Fibroblast of the aortic adventitia (primary cell): ENCODE measurements at places on chromosomes 1 and 21.

DNA sequence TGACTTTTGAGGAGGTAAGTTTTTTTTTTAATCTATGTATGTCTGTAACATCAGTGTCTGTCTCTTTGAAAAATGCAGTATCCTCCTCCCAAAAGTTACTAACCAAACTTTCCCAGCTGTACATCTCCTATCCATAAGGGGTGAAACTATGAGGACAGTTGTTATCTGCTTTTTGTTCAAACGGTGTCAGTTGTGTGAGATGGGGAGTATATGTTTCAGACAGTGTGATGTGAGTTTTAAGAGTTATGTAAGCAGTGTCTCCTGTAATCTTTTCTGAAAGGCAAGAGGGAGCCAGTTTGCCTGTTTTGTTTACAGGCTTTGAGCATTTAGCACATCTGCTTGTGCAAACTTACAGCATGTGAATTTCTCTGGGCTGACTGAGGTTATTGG, 34.8 kb upstream of the CACYBP start:
- peak; percentile 21 for DNase-seq

- DNase-seq: no peak
Measured at GRCh38 chr1:80008934-80009333, 1002.4 kb upstream of the ADGRL4 start.

GRCh38 chr1:57839067-57839466, 415.2 kb upstream of the DAB1 start:
- DNase-seq: peak; percentile 26

DNA sequence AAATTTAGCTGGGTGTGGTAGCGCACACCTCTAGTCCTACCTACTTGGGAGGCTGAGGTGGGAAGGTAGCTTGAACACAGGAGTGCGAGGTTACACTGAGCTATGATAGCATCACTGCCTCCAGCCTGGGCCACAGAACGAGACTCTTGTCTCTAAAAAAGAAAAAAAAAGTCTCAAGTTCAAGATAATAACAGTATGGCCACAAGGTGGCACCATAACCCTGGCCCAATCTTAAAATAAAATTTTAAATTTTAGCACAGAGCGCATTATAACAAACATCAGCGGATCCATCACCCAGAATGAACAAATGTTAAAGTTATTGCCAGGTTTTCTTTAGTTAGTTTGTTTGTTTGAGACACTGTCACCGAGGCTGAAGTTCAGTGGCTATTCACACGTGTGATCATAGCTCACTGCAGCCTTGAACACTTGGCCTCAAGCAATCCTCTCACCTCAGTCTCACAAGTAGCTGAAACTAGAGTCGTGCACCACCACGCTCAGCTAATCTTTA, 2.9 kb upstream of the HTR6 start:
- DNase-seq: peak; percentile 79

DNA sequence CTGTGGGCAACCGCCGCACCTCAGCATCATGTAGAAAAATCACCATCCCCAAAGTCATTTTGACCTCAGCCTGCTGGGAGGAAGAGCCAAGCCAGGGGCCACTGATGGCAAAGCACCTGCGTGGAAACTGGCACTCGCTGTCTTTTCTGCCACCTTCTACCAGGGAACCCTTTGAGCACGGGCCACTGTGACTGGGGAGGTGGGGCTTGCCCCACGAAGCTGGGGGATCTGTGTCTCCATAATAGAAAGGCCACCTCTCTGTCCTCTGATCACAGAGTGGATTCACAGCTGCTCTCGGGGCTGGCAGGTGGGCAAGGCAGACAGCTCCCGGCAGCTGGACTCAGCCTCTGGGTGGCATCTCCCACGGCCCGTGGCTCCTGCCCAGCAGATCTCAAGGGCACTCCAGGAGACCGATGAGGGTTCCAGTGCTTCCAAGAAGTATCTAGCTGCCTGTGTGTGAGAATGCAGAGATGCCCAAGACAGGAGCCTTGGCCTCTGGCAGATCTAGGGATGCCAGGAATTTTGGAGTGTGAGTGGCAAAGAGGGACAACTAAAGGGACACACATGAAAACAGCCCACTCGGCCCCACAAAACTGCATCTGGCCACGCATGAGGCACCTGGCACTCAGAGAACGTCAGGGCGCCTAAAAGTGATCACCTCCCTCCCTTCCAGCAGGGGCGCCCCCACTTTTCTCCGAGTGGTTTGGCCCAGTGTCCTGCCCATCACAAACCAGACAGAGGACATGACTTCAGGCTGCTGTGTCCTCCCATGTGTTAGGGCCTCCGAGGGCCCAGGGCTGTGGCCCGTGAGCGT, 102.6 kb downstream of the PDE9A start:
- DNase-seq: no peak

DNA sequence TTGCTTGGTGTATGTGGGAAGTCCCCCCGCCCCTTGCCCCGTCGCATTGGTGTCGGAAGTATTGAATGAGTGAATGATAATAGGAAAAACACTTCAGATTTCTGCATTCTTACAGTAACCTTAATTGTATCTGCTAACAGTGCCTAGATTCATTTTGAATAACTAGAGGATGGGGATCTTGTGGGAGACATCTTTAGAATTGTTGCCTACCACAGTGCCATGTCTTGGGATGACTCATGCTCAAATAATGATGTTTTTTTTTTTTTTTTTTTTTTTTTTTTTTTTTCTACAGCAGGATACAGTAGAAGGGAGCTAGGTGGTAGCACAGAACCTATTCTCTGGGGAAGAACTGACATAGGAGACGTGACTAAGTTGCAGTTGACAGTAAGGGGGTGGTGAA, 237.9 kb downstream of the USP25 start:
- DNase-seq: no peak

- no peak for DNase-seq
Measured at GRCh38 chr1:119380304-119380703, 11.7 kb downstream of the HAO2 start.

DNA sequence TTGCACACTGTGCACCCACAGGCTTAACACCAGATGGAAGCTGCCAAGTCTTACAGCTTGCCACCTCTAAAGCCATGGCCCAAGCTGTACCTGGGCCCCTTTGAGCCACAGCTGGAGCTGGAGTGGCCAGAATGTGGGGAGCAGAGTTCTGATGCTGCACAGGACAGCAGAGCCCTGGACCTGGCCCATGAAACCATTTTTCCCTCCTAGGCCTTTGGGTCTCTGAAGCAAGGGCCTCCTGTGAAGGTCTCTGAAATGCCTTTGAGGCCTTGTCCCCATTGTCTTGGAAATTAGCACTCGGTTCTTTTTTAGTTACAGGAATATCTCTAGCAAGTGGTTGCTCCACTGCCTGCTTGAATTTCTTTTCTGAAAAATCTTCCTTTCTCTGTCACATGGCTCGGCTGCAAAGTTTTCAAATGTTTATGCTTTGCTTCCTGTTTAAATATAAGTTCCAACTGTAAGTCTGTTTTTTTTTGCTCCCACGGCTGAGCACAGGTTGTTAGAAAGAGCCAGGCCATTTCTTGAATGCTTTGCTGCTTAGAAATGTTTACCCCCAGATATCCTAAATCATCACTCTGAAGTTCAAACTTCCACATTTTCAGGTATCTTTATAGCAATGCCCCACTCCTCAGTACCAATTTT, 156.8 kb upstream of the GORAB start:
- no peak for DNase-seq

DNA sequence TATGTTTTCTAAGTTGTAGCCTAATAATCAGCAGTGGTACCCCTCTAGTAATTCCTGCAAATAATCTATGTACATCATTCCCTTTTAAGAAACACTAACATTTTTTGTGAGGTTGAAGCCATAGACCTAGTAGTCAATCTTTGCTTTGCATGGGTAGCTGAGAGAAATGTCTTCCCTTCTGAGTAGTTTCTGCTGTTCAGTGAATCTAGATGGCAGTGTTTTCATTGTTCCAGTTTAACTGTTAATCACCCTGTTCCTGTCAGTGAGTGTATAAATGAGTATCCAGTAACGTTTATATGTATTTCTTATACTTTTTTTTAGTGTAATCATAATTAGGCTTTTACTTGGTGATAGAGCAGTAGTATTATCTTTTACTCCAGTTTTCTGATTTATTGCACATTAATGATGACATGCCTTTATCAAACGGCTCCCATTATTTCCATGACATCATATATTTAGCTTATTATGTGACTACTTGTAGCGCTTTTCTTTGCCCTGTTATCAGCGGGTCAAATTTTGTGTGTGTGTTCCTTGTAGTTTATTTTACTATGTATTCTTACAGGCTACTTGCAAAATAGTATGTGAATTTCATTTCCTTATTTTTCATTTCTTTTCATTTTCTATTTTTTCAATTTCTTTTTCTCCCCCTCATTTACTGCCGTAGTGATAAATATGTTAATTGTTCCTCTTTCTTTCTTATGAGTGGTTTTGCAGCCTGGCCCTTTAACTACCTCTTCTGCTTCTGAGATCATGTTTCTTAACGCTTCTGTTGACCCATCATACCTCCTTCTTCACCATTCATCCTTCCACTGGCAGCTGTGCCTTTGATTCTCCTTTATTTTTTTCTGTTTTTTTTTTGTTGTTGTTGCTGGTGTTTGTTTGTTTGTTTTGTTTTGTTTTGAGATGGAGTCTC, 18.8 kb downstream of the CEP350 start:
- DNase-seq: no peak

GRCh38 chr1:174118751-174119150, 40.6 kb upstream of the RABGAP1L start:
- no peak for DNase-seq

DNA sequence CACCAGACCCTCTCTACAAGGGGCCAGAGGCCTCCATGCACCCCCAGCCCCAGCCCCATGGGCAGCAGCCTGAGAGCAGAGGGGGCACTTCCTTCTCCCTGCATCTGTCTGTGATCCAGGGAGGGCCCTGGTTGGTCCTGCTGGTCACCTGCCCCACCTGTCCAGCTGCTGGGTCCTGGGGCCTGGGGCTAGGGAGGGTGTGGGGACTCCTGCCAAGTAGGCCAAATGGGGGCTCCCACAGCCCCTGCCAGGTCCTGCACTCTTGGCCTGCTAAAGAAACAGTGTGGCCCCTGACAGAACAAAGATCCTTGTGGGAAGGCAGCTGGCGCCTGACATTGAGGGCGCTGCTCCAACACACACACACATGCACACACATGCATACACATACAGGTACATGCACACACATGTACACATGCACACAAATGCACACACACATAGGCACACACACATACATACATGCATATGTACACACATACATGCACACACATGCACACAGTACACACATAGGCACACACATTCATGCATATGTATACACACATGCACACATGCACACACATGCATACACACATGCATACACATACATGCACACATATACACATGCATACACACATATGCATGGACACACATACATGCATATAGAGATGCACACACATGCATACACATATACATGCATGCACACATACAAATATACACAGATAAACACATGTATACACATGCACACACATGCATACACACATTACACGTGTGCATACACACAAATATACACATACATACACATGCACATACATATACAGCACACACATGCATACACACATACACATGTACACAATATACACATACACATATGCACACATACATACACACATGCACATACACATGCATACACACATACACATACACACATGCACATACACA, 49.9 kb downstream of the TRPM2 start:
- DNase-seq: no peak

GRCh38 chr21:29406385-29406784, 107.7 kb downstream of the BACH1 start:
- peak; percentile 30 for DNase-seq

GRCh38 chr1:185759061-185759460, 24.9 kb downstream of the HMCN1 start:
- DNase-seq: no peak

DNA sequence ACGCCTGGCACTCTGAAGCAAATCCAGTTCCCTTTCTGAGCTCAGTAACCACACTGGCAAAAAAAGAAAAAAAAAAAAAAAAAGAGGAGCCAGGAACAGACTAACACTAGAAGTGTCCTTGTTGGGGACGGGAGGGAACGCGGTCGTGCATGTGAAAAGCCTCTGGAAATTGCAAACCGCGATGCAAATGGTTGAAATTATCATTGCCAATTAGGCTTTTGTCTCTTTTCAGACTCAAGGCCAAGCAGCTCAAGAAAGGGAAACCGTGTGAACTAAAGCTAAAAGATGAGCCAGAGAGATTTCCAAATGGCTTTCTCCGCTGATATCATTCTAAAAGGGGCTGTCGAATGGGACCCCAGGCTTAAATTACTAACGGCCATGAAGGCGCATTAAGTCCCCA, 13.5 kb downstream of the TRABD2B start:
- no peak for DNase-seq

GRCh38 chr1:225484657-225485214, 56.9 kb upstream of the LBR start:
- no peak for DNase-seq

- peak; percentile 20 for DNase-seq
Measured at GRCh38 chr1:110436635-110437034, 14.3 kb upstream of the PROK1 start.

GRCh38 chr1:27044613-27045151, 32.0 kb upstream of the TENT5B start:
- DNase-seq: peak; percentile 82

- peak; percentile 86 for DNase-seq
Measured at GRCh38 chr1:20521960-20522861, 14.3 kb upstream of the MUL1 start.

DNA sequence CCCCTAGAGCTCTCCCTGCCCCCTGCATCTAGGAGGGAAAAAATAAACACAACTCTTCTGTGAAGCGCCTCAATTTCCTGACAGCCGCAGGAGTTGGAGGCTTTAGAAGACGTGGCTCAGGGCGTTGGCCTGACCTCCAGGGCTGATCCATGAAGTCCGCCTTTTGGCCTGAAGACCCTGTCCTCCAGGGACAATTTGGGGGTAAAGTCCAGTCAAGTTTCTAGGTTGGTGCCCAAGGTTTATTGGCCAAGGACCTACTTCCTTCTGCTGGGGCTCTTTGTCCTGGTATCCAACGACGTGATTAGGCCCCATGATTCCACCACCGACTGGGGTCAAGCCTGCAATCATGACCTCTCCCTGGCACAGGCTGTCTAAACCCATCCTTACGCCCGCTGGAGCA, 54.9 kb downstream of the PTPRF start:
- no peak for DNase-seq

DNA sequence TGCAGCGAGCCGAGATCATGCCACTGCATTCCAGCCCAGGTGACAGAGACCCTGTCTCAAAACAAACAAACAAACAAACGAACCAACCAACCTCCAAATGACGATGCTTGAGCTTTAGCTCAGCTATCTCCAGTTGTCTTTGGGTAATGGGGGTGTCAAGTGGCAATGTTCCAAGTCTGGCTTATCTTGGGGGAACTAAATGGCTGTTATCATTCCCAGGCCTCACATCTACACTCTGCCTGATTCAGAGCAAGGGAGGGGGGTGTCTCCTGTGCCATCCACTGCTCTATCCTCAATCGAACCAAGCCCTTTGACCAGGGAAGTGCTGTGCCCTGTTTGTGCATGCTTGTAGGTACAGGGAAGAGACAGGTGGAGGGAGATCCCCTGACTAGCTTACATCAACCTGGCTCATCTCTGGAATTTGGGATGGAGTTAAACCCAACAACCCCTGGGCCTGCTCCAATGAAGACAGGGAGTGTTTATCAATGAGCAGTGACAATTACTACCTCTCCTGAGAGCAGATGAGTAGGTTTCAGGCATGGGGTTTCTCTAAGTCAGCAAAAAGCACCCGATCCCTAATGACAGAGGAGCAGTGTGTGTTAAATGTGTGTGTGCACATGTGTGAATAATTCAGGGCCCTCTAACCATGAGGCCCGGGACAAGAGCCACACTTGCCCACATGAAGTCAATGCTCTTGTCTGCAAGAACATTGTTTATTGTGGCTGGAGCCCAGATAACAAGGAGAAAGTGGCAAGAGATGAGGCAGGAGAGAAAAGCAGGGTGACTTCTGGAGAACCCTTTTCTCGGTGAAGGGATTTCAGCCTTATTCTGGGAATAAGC, 20.3 kb upstream of the IL6R start:
- no peak for DNase-seq
